ENCODE measurements at places on chromosomes 2 and 18.

GRCh38 chr2:36027616-36028015, 328.0 kb upstream of the CRIM1 start:
- DNase-seq = no peak

DNA sequence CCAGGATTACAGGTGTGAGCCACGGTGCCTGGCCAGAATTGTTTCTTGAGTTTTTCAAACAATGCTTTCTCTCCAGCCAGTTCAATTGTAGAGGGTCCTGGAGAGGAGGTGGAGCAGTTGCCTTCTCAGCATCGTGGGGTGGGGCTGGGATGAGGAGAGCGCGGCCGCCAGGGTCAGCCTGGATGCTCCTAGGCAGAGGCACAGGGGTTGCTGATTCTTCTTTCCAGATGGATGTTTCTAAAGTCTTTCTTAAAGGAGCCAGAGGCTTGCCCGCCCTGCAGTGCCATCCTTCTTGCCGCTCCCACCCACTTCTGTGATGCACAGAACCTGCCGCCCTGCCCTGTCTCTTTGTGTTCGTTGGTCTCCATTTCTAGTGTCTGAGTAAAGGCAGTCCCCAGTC, 61.1 kb downstream of the AGAP1 start:
- DNase-seq = no peak

GRCh38 chr2:9330612-9331270, 92.6 kb downstream of the ITGB1BP1 start:
- no peak for DNase-seq

DNA sequence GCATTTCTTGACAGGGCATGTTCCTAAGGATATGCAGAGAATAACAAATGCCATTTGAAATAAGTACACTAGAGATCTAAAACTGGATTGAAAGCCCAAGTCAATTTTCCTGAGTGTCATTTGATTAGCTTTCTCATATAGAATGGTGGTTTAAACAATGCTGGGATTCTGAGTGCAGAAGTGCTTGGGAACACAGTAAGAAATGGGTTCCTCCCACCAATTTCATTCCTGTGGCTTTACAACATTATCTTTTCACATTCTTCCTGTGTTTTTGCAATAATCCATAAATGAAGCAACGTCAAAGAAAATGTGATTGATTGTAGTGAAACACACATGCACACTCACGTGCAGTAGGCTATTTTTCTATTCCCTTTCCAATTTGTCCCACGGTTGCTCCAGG, 1858.4 kb upstream of the PIK3C3 start:
- no peak for DNase-seq

GRCh38 chr18:3675994-3676393, 226.0 kb downstream of the TGIF1 start:
- no peak for DNase-seq

GRCh38 chr18:12862467-12862866, 21.6 kb downstream of the PTPN2 start:
- no peak for DNase-seq

DNA sequence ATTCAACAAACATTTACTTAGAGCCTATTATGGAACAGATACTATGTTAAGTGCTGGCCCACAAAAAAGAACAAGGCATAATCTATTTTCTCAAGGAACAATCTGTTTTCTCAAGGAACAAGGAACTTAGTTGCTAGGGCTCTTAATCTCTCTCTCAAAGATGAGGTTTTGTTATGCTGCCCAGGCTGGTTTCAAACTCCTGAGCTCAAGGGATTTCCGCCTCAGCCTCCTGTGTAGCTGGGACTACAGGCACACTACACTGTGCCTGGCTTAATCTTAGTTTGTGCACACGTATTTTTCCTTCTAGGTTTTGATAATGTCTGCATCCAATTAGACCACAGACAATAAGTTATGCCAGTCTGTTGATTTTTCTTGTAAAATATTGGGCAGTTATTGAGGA, 89.5 kb downstream of the PTH2R start:
- DNase-seq = no peak

- no peak for DNase-seq
Measured at GRCh38 chr2:67982956-67983355, 79.8 kb downstream of the C1D start.

DNA sequence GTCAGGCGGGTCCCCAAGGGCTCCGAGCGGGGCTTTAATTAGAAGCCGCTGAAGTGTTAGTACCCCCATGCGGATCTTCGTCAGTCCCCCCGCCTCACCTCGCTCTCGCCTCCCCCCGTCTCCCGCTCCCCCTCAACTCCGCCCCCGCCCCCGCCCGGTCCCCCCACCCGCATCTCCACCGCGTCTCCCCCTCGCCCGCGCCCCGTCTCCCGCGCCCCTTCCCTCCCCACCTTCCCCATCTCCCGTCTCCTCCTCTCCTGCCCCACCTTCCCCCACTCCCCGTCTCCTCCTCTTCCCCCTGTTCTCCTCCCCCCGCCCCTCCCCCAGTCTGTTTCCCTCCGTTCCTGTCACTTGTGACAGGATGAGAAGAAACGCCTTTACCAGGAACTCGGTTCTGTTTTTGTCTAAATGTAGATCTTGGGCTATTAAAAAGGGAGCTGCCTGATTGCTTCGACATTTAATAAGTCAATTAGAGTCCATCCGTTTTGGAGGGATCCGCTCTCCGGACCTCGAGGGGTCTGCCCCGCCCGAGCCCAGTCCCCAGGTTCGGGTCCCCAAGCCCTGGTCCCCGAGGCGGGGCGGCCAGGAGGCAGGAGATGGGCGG, 969 bp upstream of the ALKAL2 start:
- no peak for DNase-seq

GRCh38 chr18:73545472-73545871, 602.2 kb downstream of the FBXO15 start:
- DNase-seq = no peak

GRCh38 chr2:6352247-6352646, 513.5 kb downstream of the CMPK2 start:
- no peak for DNase-seq

GRCh38 chr18:730692-731091, 18.3 kb upstream of the ENOSF1 start:
- no peak for DNase-seq

DNA sequence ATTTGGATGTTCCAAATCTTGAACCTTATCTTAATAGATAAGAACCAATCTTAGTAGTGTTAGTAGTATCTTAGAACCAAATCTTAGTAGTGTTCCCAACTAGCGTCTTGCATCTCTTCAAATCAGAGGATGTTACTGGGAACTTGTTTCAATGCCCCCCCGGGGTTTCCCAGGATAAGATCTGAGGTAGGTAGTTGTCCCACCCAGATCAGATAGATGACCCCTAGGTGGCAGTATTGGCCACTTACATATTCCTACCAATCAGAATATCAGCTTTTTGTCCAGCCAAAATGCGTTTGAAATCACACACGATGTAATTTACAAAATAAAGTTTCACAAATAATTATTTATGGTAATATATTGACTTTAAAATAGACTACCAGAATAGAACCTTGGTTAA, 314.8 kb downstream of the MBD2 start:
- no peak for DNase-seq

DNA sequence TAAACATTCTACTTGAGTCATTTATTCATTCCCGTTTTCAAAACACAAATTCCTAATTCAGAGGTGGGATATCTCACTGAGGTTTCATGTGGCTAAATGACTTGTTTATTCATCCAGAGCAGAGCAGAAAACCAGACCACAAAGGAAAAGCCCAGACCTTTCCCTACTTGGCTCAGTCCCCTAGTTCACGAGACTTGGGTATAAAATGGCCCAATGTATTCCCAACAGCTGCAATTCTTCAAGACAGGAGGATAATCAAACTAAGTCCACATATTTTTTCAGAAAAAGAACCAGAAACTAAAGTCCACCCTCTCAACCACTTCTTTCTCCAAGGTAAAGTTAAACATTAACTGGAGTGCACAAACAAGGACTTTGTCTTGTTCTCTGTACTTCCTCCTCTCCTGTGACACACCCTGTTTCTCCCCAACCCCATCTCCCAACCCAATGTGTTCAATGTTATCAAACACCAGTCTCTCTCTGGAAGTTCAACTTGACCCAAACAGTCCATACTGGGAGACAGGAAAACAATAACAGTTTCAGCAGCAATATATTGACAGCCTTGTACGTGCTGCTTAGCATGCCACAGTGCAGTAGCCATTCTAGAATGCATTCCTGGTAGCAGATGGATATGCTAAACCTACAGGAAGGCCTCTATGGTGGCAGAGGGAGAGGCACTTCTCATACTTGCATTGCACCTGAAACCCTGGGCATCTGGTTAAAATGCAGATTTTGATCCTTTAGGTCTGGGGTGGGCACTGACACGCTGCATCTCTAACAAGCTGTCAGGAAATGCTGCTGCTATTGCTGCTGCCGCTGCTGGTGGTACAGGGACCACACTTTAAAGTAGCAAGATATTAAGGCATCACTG, 110.7 kb downstream of the INO80D start:
- DNase-seq = no peak

- no peak for DNase-seq
Measured at GRCh38 chr2:134405611-134406081, 151.8 kb downstream of the MGAT5 start.

- no peak for DNase-seq
Measured at GRCh38 chr2:4882421-4882820, 809.8 kb upstream of the SOX11 start.

DNA sequence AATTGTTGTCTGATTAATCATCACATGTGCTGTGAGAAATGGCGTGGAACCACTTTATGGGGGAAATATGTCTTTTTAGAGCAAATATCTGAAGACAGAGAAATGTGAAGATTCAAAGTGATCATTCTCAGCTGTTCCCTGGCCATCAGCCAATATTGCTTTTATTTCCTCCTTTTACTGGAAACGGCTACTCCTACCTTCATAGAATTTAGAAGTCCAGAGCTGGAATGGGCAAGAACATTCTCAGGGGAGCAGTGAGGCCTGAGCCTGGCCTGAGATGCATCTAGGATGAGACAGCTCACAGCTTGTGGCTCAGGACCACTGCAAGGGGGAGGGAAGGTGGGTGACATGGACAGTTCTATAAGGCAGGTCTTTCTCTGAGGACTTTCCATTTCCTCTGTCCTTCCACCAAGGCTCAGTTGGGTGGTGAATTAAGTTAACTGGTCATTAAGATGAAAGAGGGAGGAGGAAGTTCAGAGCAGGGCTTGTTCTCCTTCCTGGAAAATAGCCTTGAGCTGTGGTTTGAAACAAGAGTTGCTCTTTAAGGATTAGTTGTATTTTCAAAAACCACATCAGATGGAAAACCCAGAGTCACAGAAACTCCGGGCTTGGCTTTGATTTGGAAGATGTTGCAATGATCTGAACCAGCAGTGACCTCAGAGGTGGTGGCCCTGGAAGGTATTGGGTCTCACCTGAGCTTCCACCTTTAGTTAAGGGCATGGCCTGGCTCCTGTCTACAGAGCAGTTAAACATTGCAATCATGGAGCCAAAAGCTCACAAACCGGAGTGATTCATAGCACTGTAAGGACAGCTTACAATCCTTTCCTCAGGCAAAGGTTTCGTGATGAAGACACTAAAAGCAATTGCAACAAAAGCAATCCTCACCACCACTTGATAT, 144.3 kb downstream of the VAPA start:
- no peak for DNase-seq
